NCI-H1105 (cell line): ENCODE measurements at places on chromosomes 7 and 10.

- no peak for DNase-seq
These were observed 74.3 kb downstream of the LHPP start for GRCh38 chr10:124535731-124536495.

- no peak for DNase-seq
These were observed 20.3 kb upstream of the PLXNA4 start for GRCh38 chr7:132596588-132596987.

DNA sequence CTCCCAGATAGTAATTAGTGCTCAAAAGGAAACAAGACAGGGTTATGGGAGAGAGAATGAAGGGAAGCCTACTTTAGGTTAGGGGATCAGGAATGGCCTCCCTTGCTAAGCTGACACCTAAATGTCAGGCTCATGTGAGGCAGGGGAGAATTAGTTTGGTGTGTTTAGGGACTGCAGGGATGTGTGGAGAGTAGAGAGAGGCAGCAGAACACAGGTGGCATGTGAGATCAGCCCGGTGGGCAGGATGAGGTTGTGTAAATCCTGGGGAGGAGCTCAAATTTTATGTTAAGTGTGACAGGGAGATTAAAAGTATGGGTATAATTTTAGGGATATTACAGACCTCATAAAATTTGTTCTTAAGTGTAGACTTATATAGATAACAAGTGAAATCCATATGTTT lies 56.2 kb upstream of the ZNF438 start:
- DNase-seq: no peak

- no peak for DNase-seq
These were observed 219.8 kb downstream of the ACTR3B start for GRCh38 chr7:152979376-152979775.

DNA sequence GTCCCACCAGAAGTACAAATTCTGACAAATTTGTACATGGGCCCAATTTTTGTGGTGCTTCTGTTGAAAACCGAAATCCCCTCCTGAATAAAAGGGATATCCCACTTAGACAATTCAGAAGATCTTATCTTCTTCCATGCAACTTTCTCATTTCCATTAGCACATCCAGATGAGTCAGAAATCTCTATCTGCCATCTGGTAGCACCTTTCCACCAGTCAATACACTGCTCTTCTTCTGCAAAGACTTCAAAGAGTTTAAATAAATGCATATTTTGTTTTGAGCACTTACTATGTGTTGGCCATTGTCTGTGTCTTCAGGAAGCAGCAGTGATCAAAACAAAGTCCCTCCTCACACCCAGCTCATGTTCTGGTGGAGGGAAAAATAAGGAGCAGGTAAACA lies 12.7 kb upstream of the KLF6 start:
- DNase-seq: no peak

DNA sequence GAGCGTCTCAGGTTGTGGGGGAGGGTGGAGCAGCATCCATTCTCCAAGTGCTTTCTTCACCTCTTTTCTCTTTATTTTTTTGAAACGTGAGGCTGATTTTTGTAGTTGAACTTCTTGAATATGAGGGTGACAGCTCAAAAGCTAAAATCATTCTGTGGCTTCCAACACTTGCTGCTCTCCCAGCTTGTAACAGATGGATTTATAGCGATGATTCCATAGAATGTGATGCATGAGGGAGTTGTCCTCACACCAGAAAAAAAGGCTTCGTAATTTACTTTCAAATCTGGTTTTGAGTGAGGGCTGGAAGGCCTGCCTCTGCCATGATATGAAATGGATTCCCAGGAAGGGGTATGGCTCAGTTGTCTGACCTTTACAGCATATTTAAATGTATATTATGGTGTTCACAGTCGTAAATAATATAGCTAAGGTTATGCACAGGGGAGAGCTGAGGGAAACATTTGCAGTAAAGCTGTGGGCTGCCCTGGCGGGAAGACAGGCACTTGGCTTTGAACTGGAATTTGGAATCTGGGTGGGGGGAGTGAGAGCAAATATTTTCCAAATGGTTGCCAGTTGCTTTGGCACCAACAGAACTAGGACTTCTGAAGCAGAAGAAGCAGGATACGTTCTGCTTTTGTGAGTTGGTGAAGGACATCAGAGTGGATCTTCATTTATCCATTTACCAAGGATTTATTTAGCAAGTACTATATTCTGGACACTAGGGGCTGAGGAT lies 166.7 kb downstream of the SORCS3 start:
- DNase-seq: no peak

GRCh38 chr7:46747869-46748576 lies 827.0 kb upstream of the IGFBP3 start:
- DNase-seq: no peak

DNA sequence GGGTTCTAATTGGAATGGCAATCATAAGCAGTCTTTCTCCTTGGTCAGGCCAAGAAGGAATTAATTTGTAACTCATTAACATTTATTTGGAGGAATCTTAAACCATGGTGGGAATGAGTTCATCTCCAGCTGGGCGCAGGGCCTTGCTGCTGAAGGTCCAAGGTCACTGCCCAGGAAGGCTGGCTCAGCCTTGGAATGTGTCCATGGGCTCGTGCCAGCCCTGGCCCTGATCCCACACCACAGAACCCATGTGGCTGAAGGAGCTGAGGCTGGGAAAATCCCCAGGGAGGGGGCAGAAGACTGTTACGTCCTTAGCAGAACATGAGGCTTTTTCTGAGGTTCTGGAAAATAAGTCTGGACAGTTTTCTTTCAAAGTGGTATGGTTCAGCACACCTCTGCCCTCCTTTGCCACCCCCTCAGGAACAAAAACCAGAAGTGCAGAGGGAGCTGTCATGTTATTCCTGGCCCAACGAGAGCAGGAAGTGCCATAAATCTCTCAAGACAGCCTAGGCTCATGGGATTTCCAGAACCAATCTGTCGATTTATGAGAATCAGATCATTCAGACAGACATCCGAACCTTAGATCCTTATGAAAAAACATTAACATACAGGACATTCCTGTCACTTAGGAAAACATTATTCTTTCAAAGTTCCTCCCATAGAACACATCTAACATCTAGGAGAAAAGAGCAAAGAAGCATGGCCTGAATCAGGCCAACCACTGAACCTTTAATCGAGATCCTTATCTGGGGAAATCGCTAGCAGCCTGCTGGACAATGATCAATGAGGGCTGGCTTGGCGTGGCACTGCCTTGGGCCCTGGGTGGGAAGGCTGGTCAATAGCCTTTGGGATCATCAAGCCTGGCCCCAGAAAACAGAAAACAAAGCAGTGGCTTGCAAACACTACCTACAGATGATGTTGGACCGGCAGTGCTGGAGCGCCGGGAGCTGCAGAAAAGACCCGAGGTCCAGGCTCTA lies 134.3 kb downstream of the TAX1BP1 start:
- no peak for DNase-seq

DNA sequence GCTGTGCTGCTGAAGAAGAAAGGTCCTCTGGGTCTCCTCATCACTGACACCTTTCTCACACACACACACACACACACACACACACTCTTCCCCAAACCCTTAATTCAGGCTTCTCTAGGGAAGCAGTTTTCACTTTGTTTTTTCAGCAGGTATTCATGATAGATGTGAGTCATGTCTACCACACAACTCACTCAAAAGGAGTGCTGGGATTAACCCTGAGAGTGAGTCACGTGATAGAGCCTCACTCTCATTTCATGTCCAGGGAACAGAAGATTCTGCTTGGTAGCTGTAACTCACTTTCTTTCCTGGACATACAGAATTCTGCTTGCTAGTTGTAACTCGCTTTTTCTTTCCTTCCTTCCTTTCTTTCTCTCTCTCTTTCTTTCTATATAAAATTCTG lies 45.4 kb downstream of the VIM start:
- DNase-seq: no peak

DNA sequence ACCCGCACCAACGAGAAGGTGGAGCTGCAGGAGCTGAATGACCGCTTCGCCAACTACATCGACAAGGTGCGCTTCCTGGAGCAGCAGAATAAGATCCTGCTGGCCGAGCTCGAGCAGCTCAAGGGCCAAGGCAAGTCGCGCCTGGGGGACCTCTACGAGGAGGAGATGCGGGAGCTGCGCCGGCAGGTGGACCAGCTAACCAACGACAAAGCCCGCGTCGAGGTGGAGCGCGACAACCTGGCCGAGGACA lies 1.6 kb downstream of the VIM start:
- DNase-seq: no peak

GRCh38 chr7:26182706-26183105 lies 17.8 kb downstream of the HNRNPA2B1 start:
- DNase-seq: no peak

GRCh38 chr10:93115661-93116383 lies 42.1 kb downstream of the CYP26A1 start:
- DNase-seq: no peak

GRCh38 chr7:154744256-154744860 lies 258.6 kb downstream of the PAXIP1 start:
- peak; percentile 30 for DNase-seq

DNA sequence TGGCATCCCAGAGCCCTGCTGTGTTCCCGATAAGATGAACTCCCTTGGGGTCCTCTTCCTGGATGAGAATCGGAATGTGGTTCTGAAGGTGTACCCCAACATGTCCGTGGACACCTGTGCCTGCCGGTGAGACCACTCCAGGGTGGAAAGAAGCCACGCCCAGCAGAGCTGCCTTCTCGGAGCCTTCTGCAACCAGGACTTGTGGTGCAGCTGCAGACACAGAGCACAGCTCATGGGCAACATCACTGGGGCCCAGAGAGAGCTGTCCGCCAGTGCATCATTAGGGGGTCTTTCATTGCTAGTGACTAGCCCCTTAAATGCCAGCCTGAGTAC lies 9.6 kb upstream of the GDF2 start:
- no peak for DNase-seq

GRCh38 chr10:275680-276079 lies 140.4 kb downstream of the ZMYND11 start:
- DNase-seq: no peak

- DNase-seq: no peak
These were observed 374.7 kb upstream of the VWC2 start for GRCh38 chr7:49398746-49399145.

DNA sequence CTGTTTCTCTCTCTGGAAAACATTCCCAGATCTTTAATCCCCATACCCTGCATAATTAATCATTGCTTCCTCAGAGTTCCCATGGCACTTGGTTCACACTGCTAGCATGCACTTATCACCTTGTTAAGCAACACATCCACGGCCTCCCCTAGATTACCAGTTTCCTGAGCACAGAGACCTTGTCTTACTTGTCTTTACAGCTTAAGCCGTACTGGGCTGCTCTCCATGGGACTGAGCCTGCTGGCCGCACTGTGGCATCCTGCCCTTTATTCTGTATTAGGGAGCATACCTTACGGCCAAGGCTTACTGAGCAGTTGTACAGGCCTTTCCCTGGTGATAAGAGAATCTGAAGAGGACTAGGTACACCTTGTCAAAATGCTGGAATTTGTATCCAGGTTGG lies 190.2 kb downstream of the REEP3 start:
- no peak for DNase-seq

DNA sequence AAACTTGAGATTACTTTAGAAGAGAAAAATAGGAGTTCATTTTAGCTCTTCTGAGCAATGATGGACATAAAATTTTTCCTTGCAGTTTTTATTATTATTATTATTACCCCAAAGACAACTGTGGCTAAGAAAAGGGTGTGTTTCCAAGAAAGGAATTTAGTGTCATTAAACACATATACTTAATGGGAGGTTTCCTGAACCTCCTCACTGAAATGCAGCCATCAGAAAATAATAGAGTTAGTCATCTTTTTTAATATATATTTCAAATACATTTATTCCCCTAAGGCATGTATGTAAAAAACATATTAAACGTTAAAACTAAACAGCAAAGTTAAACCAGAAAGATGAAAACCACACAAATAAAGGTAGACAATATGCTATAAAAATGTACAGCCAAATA lies 66.8 kb downstream of the CRPPA start:
- no peak for DNase-seq

DNA sequence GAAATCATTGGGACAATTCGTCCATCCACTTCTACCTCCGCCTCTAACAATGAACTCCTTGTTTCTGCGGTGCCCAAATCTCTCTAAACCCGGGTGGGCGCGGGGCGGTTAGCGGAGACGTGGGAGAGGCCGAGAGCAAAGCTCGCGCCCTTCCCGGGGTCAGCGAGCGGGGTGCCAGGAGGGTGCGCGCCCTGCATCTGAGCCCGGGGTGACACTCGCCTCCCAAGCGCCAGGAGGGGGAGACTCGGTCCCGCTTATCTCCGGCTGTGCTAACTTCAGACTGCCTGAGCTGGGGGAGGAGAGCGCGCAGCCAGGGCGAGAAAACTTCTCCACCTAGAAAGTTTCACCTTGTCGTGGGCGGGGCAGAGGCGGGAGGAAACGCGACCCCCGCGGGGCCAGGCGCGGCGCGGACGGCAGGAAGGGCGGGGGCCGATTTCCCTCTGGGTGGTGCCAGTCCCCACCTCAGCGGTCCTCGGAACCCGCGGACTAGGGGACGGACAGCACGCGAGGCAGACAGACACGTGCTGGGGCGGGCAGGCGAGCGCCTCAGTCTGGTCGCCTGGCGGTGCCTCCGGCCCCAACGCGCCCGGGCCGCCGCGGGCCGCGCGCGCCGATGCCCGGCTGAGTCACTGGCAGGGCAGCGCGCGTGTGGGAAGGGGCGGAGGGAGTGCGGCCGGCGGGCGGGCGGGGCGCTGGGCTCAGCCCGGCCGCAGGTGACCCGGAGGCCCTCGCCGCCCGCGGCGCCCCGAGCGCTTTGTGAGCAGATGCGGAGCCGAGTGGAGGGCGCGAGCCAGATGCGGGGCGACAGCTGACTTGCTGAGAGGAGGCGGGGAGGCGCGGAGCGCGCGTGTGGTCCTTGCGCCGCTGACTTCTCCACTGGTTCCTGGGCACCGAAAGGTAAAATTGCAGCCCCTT lies at the start of gene MET:
MET (plus strand) TSS at position 516 of the 915 bp plus-strand sequence. CDS start 26,889 bp downstream, outside the sequence.
- peak; percentile 69 for DNase-seq

GRCh38 chr7:155263051-155263450 lies 34.6 kb upstream of the INSIG1 start:
- DNase-seq: no peak

DNA sequence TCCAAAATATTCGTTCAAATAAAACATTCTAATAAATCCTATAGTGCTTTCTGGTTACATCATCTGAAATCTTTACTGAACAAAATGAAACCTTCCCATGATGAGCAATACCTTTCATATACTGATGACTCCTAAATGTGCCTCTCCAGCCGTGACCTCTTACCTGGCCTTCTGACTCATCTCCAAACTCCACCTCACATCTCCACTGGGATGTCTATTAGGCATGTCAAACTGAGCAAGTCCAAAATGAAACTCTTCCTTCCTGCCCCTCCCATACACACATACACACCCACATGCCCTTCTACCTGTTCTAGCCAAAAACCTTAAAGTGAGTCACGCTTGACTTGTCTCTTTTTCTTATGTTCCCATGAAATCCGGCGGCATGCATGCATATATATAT lies 22.9 kb downstream of the GSAP start:
- DNase-seq: no peak
